ENCODE measurements at places on chromosomes 5 and 9. TPM values are rescaled to one million over a fixed set of nuclear protein-coding genes. Genes with fewer than 3 reads are reported as not detected.

DNA sequence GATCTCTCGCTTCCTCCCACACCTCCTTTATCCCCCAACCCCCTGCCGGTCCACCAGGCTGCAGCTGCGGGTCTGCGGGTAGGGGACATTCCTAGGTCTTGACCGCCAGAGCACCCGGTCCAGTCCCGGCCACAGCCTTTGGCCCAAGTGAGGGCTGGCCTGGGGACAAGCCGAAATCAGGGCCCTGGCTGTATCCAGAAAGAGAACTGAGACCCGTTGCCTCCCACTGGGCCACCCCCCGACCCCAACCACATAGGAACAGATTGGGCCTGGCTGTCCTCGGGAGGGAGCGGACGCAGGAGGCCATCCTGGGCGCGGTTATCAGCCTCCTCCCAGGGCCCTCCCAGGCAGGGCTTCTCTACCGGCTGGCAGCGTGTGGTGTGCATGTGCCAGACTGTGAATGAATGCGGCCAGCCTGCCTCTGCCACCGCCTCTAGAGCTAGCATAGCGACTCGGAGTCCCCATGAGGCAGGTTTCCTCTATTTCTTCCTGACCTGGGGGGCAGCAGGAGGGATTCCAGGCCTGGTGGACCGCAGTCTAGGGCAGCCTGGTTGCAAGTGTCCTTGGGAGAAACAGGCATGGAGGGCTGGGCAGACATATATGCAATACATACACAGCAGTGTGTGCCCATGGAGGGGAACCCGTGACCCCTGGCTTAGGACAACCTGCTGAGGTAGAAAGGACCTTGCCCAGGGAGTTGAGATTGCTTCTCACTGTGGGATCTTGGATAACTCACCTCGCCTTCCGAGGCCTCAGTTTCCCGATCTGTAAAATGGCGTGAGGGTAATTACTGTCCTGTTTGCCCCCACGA, 1.2 kb downstream of the N4BP3 start:
- peak; percentile 75 for DNase-seq

DNA sequence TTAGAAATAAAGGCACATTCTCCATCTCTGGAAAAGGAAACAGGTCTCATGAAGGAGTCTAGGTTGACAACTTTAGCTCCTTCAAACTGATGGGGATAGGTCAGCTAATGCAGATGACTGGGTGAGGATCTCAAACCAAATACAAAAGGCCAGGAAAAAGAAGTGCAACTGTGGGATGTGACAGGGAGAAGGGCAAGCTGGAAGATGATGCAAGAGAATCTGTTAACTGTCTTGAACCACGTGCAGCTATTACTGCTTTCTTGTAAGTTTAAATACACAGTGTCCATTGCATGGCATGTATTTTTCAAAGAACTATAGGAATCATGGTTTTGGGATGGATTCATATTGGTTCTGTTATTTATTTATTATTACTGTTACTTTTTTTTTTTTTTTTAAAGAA, 331.8 kb downstream of the NDUFS4 start:
- no peak for DNase-seq

The DCAF10 gene
- total RNA-seq, result 30.4 TPM

The HACD4 gene
- total RNA-seq, result 6.8 TPM

The CBY3 gene
- not detected for total RNA-seq

DNA sequence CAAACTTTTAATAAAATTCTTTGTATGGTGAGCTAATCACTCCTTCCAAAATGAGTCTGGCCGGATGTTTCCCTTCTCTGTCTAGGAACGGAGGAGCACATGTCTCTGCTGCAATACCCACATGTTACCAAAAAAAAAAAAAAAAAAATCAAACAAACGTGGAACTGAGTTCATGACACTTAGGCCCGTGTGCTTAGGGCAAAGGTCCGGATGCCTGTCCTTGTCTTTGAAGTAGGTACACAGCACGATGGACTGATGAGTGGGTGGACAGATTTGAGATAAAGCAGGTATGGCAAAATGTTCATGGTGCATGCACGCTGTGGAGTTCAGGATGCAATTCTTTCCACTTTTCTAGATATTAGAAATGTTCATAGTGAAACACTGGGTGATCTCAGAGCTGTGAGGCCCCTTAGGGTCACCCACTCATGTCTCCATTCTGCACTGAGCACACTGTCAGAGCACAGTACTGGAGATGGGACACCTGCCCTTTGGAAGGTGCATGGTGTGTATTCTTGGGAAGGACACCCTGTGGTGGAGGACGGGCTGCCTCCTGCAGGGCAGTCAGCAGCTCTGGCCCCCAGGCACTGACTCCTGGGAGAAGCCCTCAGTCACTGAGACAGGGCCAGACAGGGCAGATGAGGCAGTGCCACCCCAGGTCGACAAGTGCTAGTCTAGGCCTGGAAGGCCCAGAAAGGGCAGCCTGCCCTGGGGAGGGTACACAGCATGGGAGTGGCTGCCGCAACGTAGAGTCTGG, 43.6 kb downstream of the GADD45G start:
- no peak for DNase-seq

All from osteoblast (primary cell).